AG09319 (cell line): ENCODE measurements at places on chromosomes 2 and 18.

GRCh38 chr18:77550625-77551024 lies 301.0 kb downstream of the GALR1 start:
- DNase-seq = no peak

- no peak for DNase-seq
Observed at GRCh38 chr2:28648147-28648546, 103.5 kb upstream of the PPP1CB start.

GRCh38 chr2:147500229-147500628 lies 344.6 kb upstream of the ACVR2A start:
- DNase-seq = no peak

DNA sequence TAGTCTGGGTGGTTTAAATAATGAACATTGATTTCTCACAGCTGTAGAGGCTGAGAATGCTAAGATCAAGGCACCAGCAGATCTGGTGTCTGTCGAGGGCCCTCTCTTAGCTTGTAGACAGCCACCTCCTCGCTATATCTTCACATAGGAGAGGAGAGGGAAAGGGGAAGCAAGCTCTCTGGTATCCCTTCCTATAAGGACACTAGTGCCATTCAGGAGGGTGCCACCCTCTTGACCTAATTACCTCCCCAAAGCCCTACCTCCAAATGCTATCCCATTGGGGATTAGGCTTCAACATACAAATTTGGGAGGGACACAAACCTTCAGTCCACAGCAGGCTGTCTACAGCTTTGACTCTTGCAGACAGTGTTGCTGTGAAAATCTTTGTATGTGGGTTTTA lies 76.7 kb downstream of the BOLA3 start:
- no peak for DNase-seq

- no peak for DNase-seq
Observed at GRCh38 chr18:68992719-68993482, 195.0 kb downstream of the CCDC102B start.

GRCh38 chr18:3392467-3392855 lies 57.5 kb upstream of the TGIF1 start:
- DNase-seq = no peak

DNA sequence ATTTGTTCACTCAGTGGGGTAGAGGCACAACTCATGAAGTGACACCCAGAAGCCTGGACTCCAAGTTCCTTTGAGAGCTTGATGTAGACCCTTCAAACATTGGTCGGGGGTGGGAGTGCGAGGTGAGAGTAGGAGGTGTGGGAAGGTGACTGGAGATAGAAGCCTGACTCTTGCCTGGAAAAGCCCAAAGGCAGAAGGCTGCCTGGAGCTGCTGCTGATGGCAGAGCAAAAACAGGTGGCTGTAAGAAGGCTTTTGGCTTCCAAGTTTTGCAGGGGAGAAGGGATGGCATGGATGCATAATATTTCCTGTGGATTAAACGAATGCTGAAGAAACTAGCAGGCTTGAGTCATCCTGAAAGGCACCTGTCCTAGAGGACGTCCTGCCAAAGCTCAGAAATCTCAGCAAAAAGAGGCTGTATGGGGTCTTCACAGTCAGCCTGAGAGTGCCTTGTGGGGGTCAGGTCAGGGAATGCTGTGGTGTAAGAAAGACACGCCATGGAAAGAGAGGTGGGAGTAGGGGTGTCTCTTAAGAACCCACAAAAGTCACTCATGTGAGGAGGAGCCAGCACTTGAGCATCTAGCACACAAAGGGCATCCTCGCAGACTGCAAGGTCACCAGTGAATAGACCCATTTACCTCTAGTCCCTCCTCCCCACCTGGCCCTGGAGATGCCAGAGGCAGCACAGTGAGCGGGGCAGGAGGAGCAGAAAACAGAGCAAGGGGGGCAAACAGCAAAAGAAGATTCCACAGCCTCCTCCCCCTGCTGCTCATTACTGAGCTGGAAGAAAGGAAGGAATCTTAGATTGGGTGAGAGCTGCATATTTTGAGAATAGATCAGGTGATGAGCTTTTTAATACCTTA lies 37.5 kb downstream of the FASTKD2 start:
- no peak for DNase-seq

DNA sequence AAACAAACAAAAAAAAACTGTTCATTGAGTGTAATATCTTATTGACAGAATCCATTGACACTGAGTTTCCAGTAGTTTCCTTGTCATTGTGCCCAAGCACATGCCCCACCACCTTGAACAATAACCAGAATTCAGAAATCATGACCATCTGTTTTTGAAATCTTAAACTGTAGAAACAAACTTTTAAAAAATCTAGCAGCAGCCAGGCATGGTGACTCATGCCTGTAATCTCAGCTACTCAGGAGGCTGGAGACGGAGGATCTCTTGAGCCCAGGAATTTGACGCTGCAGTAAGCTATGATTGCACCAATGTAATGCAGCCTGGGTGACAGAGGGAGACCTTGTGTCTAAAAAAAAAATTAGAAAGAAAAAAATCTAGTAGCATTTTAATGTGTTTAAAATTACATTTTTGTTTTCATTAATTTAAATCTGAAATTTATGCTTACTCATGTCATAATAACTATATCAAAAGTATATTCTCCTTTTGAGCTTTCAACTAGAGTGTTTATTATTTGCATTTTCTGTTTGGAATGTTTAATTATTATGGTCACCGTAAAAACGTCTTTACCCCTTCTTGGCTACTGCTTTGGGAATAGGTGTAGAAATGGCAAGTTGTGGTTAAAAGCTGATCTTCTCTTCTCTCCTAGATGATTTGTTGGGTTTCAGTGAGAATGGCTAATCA lies 25.2 kb upstream of the STON1 start:
- no peak for DNase-seq

DNA sequence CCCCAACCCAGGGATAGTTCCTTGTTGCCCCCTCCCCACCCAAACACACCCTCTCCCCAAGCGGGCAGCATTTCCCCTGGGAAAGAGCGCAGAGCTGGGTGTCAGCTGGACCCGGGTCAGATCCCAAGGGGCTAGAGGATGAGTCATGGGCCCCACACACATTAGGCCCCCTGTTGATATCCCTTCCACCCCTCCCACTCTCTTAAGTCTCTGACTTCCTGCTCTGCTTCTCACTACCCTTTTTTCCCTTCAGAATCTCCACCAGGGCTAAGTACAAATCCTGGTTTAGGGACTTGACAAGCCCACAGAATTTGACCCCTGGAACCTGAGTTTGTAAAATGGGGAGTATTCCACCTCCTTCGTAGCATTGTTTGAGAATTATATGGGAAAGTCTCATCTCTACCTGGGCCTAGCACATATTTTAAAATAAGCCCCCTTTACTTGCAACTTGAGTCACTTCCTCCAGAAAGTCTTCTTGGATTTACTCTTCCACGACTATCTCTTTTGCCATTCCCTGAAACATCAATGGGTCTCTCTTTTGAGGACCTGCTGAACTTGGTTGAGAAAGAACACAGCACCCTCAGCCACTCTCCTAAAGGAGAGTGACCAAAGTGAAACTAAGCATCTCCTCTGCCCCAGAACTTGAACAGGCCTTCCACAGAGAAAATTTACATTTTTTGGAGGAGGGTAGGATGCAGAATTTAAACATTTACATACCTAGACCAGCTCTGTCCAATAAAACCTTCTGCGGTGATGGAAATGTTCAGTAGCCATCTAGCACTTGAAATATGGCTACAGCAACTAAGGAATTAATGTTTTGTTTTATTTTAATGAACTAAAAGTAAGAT lies 4.7 kb downstream of the RTKN start:
- no peak for DNase-seq

- DNase-seq = no peak
Observed at GRCh38 chr2:64655873-64656272, 2.2 kb upstream of the SERTAD2 start.

DNA sequence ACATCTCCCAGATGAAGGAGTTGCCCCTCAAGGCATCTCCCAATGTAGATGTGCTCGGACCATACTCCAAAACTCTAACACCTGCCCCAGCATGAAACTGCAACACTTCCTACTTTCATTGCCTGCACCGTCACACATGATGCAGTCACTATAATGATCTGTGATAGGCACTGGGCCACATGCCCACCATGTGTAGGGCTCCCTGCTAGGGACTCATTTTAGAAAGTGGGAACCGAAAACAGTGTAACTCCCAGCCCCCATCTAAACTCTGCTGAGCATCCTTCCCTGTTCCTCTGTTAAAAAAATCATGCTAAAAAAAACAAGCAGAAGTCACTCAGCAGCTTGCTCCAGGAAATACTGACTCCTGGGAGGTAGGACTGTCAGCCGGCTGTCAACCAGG lies 496.1 kb upstream of the RAB6C start:
- DNase-seq = no peak

GRCh38 chr2:176234940-176235339 lies 34.3 kb upstream of the MTX2 start:
- DNase-seq = no peak
